ENCODE measurements at places on chromosomes 3 and 15. TPM values are rescaled to one million over a fixed set of nuclear protein-coding genes. Genes with fewer than 3 reads are reported as not detected.

GRCh38 chr15:73923488-73924164 is 2.6 kb upstream of the LOXL1 start:
- no peak for DNase-seq

Gene ATP13A5
- 8.9 TPM for total RNA-seq

GRCh38 chr3:31974964-31975363 is 6.1 kb downstream of the OSBPL10 start:
- no peak for DNase-seq

Gene CD200R1
- total RNA-seq: 2.5 TPM

DNA sequence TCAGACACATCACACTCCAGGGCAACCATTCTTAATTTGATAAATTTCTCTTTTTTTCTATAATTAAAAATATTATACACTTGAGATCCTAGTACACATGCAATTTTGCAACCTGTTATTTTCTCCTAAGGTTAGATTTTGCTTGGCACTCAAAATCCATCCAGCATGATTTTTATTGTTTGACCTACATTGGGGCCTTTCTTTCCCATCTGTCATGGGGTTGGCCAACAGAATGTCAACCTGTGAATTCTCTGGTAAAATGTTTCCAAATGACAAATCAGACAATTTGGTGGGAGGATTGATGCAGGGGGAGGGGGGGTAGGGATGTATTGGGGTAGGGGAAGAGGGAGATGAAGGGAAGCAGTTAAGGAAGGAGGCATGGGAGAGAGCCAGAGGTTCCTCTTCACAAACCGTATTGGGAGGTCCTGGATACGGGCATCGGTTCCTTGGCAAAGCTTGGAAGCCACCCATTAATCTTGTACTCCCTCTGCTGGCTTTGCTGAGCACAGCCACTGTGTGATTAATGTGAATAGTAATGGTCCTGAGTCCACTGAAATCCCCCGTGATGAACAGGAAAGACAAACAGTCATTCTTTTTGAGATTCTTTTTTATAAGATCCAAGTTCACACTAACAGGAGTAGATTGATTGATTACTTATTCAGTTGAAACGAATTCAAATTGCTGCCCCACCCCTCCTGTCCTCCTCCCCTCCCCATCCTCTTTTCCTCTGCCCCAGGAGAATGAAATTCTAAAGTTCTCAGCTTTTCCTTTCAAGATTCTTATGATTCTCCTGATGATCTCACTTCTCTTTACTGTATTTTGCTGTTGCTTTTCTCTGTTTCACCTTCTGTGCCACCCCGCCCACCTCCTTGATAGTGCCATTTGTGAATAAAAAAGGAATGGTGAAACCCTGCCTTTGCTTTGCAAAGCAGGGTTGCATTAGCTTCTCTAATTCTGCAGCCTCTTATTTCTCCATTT is 82.2 kb upstream of the SLC25A26 start:
- no peak for DNase-seq

GRCh38 chr3:149701206-149701976 is 43.6 kb upstream of the WWTR1 start:
- DNase-seq: no peak

- no peak for DNase-seq
Observed at GRCh38 chr3:60140160-60140559, 1090.3 kb upstream of the CFAP20DC start.

Gene SSR3
- total RNA-seq: 56.6 TPM

Gene ADAMTS9
- 39.6 TPM for total RNA-seq

DNA sequence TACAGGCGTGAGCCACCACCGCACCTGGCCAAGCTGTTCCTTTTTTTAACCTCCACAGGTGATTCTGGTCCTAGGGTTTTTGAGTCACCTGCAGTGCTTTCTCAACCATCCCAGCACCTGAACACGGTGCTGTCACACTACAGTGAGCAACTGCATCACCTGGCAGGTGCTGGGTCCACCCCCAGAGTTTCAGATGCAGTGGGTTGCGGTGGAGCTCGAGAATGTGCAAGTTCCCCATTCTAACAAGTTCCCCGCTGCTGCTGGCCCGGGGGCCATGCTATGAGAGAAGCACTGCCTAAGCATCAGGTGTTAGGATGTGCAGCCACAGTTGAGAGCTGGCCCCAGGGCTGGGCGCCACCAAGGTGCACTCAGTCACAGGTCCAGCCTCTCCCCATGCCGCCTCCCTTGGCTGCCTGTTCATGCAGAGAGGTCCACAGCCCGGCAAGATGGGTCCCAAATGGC is 18.0 kb downstream of the ISG20 start:
- no peak for DNase-seq

Gene GRAMD1C
- 3.7 TPM for total RNA-seq

DNA sequence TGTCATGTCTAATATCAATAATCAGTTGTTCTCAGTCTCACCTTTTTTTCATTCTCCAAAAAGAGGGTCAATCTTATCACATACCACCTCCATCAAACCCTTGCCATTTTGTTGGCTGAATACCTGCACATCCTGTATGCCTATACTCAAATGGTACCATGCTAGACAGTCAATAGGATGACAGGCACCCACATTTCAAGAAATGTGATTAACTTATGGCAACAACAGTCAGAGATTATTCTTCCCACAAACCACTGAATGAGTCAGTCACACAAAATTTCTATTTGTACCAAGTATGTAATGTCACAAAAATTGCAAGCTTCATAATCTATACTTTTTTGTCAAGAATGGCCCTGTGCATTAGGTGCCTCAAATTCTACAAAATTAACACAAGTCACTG is 5.1 kb upstream of the SLC27A2 start:
- DNase-seq: no peak

GRCh38 chr15:63232405-63232804 is 43.0 kb downstream of the RAB8B start:
- DNase-seq: no peak

Gene GUCA1C
- not detected for total RNA-seq

Gene ILDR1
- 1.0 TPM for total RNA-seq

DNA sequence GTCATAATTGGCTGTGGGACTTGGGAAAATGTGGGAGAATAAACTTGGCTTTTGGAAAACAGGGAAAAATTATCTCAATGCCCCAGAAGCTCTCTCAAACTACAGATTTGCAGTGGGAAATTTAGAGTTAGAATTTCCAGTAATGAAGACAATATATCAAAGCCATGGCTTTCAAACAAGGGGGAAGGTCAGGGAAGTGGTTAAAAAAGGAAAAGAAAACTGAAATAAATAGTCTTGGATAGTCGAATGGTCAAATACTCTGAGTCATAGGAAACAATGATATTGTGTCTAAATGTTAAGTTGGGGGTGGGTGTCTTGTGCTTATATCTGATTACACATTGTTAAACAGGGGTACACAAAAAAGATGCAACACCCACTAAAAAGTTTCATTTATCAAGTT is 272.4 kb upstream of the COL8A1 start:
- no peak for DNase-seq

DNA sequence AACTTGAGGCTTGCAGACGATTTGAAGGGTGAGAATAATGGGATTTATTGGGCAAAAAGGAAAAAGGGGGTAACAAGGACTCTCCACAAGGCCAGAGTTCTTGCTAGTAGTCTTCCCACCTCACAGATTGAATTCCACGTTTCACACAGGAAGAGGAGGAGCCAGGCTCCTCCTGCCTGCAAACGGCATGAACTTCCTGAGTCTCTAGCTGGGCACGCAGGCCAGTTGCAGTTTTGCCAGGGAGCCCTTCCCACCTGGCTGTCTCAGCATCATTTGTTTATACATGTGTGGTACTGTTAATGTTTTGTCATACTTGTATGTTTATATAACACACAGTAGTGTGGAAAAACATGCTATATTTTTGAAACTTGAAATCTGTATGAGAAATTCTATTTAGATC is 155.0 kb downstream of the NLGN1 start:
- DNase-seq: no peak

GRCh38 chr3:94512876-94513275 is 450.0 kb downstream of the NSUN3 start:
- DNase-seq: no peak

Measured in upper lobe of left lung (tissue), 6 donors.